PC-3 (cell line): ENCODE measurements at places on chromosomes 12 and 14. TPM values are rescaled to one million over a fixed set of nuclear protein-coding genes. Genes with fewer than 3 reads are reported as not detected.

- DNase-seq = no peak
Measured at GRCh38 chr12:49979791-49980190, 7.0 kb downstream of the AQP6 start.

DNA sequence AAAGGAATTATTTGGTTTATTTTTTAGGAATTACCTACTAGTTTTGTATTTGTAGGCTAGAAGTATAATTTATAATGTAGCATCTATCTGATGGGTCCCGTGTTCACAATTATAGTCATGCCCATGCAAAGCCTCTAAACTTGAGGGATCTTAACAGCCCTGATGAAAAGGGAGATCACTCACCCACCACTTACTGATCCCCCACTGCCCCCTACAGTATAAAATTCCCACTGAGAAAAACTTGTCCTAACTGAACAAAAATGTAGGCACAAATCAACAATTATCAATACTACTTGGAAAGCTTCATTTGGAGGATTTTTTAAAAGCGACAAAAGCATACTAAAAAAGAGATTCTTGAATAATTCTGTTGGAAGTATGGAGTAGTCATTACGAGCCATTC lies 21.0 kb downstream of the WIF1 start:
- peak; percentile 59 for DNase-seq

TIMELESS gene
- 26.5 and 29.5 TPM in 2 replicates for total RNA-seq

DNA sequence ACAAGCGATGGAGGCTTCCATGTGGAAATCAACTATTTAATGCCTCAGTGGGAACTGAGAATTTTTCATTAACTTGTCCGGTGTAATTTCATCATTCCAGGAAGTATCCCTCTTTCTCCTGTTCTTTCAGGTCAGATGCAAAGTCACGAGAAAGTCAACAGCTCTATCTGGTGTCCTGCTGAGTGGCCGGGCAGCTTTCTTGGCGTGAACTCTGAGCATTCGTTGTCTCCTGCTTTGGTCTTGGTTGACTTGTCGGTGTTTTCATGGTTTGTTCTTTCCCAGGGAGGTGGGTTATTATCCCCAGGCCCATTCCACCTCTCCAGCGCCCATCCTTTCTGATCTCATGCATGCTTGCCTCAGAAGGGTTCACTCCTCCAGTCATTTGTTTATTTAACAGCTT lies 149.1 kb downstream of the GLT1D1 start:
- DNase-seq = no peak

- DNase-seq = peak; percentile 80
Measured at GRCh38 chr14:67618617-67619063, 1.1 kb upstream of the ARG2 start.

- DNase-seq = no peak
Measured at GRCh38 chr12:91591639-91591987, 409.0 kb upstream of the DCN start.

DNA sequence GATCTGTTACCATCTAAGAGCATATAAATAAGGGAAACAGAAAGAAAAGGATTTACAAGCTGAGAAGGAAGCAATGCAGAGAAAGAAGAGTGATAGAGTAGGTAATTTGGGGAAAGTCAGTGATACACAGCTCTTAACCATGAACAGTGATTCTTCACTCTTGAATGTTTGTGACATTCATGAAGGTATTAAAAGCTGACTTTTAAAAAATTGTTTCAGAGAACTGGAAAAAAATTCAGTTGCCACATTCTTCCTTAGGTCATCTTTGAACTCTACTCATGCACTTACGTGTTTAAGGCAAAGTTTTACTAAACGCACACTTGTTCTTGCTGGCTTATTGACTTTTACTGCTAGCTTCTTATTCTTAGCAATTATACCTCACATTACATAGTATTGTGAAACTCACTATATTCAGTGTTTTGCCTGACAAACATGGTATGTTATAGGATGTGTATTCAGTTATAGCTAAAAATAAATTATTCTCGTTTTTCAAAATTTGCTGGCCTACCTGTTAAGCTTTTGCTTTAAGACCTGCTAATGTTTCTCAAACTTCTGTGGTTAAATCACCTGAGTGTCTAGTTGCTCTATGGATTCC lies 10.9 kb downstream of the HIF1A start:
- no peak for DNase-seq

SERPINA3 gene
- total RNA-seq = not detected in 2 replicates

DNA sequence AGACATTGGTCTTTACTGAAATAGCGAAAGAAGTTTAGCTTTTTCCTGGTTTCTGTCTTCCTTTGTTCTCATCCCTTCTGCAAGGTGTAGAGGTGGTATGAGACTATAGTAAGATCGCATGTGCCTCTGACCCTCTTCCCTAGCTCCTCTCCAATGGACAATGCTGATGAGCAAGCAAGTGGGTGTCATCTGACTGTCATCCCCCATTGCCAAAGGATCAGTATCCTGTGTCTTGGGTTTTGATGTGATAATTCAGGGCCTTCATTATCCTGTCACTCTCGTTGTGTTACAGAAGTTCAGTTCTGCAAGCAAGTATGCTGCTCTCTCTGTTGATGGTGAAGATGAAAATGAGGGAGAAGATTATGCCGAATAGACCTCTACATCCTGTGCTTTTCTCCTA lies 10.0 kb upstream of the TNS2 start:
- DNase-seq = no peak

CISTR gene
- not detected in 2 replicates for total RNA-seq

DNA sequence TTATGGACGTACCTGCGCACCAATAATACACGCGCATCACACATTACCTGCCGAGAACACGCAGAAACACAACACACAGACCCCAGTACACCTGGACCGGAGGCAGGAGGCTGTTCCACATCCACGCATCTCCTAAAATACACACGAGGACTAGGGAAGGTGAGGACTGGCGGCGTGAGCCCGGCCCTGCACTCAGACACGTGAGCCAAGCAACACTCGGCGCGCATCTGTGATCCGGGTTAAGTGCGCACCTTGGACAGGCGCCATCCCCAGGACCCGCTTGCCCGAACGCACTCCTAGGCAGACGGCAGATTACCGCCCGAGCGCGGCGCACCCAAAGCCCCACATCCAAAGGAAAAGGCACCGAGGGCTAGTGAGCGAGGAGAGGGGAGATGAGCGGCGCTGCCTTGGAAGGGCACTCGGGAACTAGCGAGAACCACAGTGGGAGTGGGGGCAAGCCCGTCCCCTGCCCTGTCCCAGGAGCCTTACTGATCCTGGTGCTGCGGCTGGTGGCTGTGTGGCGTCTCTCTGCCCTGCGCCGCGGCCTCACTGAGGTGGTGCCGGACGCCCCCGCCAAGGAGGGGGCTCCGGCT lies 417 bp downstream of the GLS2 start:
- DNase-seq = peak; percentile 41

GRCh38 chr14:87271331-87271730 lies 721.7 kb downstream of the GALC start:
- no peak for DNase-seq

DNA sequence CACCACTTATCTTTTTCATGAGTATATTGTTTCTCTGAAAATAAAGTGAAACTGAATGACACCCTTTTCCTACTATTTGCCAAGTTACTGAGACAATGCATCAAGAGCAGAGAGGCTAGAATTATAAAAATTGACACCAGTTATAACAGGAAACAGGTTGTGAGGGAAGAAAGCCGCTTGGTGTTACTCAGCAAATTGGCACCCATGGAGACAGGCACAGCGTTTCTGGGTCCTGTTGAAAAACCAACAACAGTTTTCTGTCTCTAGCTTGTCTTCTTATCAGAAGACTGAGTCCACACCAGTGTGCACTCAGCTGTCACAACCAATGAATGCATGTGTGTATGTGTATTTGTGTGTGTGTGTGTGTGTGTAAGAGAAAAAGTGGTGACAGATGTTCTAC lies 267.7 kb downstream of the KCNH5 start:
- DNase-seq = no peak

DNA sequence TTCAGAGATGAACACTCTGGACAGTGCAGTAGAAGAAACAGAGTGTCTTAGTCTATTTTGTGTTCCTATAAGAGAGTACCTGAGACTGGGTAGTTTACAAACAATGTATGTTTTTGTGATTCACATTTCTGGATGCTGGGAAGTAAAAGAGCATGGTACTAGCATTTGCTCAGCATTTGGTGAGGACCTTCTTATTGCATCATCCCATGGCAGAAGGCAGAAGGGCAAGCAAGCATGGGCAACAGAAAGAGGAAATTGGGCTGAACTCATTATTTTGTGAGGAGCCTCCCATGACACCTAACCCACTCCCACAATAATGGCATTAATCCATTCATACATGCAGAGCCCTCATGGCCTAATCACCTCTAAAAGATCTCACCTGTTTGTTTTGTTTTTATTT lies 8.0 kb downstream of the ANKS1B start:
- no peak for DNase-seq

- DNase-seq = no peak
Measured at GRCh38 chr14:87233806-87234384, 759.1 kb downstream of the GALC start.

DNA sequence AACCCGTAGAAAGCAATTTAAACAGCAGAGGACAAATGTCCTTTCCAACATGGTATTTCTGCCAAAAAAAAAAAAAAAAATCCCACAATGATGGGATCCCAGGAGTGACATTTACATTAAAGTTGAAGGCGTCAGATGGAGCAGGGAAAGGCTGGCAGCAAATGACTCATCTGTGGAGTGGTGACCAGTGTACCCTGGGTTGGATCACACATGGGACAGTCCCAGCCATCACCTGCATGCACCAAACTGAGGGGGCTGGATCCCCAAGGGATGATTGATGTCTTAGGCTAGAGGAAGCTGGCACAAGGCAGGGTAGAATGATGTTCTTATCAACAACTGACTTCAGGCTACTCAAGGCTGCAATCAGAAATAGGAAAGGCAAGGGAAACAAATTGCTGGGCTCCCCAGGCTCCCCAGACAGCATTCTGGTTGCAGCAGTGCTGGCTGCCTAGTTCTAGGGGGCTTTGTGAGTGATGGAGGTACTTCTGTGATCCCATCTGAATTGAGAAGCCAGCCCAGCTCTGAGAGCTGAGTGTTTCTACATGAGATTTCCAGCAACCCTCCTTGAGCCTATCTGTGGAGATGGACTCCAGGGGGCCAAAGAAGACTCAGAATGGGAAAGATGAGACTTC lies 117.9 kb downstream of the DPF3 start:
- DNase-seq = no peak

DNA sequence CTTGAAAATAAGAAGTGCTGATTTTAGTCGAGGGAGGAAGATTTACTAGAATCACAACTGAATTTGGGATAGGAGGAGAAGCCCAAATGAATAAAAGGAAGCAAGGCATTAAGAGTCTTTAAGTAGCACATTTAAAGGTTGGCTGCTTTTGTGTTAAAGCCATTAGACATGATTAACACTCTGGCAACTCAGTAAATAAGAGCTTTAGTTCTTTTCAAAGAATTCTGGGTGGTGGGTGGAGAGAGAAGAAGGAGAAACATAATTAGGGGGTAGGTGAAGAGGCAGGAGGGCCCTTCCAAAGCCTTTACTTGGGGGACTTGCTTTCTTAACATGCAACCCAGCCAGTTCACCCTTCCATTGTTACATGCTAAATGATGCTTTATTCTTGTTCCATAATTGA lies 284.6 kb upstream of the SEL1L start:
- no peak for DNase-seq

DNA sequence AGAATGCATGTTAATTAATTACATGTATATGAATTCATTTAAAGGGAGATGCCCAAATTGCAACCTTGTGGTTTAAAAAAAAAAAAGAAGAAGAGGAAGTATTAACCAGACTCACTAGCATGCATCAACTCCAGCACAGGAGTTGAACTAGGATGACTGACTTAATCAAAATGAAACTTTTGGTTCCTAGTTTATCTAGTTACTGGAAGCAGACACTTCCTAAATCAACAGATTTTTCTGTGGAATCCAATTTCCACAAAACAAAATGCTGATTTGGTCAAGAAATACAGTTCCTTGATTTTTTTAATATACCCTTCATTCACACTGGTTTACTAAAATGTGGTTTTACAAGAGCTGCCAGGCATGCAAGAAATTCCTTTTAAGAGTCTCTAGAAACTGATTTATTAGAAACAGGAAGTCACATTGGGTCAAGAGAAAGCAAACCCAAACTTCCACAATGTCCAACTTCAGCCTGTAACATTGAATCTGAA lies 41.6 kb downstream of the ITPR2 start:
- no peak for DNase-seq

DNA sequence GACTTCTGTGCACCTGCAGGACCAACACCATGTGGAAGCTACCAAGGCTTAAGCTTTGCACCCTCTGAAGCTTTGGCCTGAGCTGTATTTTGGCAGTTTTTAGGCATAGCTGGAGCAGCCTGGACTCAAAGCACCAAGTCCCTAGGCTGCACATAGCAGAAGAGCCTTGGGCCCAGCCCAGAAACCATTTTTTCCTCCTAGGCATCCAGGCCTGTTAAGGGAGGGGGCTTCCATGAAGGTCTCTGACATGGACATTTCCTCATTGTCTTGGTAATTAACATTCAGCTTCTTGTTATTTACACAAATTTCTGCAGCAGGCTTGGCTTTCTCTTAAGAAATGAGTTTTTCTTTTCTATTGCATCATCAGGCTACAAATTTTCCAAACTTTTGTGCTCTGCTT lies 475.8 kb upstream of the FLRT2 start:
- DNase-seq = no peak

EDDM3A gene
- total RNA-seq = not detected in 2 replicates

DNA sequence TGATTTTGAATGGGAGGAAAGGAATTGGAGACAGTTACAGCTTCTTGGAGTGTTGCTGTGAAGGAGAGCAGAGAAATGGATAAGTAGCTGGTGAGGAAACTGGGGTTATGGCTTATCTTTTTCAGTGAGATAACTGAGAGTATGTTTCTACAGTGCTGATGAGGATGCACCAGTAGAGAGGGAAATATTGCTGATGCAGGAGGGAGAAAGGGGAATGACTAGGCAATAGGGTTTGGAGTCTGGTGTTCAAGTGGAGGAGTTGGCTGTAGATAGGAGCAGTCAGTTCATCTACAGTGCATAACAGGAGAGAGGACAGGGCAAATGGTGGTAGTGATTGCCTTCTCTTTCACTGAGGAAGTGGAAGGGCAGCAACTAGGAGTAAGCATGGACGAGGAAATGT lies 33.0 kb downstream of the SPATS2 start:
- DNase-seq = no peak

DNA sequence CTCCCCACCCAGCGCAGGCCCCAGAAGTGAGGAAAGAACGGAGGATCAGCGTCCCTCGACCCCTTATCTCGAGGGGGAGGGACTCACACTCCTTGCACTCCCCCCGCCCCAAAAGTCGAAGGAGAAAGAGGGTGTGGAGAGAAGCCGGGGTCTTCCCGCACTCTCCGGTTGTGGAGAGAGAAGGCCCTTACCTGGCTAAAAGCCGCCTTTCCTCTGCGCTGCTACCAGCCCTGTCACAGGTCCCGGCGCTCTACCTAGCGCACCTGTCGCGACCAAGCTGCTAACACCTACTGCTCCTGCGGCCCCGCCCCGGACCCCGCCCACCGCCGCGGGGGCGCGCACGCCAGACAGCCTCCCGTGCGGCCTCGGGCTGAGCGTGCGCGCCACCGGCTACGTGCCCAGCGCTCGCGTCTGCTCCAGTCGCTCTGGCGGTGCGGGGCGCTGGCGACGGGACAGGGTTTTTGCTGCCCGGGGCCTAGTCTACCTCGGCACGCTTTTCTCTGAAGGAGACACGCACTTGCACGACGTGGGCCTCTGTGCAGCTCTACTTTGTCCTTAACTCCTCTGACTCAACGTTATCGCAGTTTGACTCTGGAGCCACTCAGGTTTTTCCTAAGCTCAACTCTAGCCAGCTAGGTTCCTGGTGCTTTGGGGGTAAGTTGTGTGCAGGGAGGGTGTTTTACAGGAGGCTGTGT lies at the start of gene LIMA1:
Gene LIMA1 (minus strand): TSS at position 292 of the 695 bp plus-strand sequence. CDS start 34,769 bp downstream, outside the sequence.
- peak; percentile 96 for DNase-seq
